Activated T-cell treated with anti-CD3 and anti-CD28 coated beads for 1 hour (primary cell): ENCODE measurements at places on chromosomes 4 and X.

DNA sequence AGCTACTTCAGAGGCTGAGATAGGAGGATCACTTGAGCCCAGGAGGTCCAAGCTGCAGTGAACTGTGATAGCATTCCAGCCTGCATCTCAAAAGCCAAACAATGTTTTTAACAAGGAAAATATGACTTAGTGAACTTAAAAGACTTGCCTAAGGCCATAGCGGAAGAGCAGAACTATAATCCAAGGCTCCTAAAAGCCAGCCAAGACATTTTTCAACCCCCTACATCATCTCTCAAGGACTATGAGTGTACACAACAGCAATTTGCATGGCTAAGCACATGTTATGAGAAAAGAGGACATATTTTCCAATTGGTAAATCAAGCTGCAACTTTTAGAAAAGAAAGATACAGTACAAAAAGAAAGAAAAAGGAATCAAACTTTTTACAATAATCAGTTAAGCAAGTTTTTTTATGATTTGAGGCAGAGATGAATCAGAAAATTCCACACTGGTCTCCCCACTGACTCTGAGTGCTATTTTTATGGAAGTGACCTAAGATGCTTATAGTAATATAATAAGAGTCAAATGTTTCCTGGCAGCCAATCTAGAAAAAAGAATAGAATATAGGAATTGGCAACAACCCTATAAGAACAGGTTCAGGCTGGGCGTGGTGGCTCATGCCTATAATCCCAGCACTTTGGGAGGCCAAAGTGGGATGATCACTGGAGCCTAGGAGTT, 9.8 kb upstream of the ACOT9 start:
- DNase-seq, result no peak

DNA sequence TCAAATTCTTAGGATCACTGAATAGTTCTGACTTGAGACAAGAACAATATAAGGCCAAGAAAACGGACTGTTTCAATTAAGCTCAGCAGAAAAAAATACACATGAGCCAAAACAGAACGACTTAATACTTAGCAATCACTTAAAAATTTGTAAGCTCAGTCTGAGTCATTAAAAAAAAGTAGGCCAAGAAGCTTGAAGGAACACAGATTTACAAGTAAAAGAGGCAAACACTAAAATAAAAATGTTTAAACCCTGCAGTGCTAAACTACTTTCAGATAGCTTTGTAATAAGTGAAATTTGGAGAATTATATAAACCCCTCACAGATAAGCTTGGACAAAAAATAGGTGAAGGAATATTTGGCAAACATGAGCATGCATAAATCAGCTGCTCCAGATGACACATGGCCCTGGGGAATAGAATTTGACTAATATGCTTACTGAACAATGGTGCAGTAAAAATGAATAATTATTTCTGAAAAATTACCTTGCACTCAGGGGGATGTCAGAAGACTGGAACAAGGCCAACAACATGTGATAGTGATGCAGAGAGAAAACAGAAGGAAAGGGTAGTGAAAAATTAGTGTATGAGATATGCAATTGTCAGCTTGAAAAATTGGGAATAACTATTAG, 49.6 kb downstream of the LNX1 start:
- no peak for DNase-seq

- DNase-seq, result no peak
Measured at GRCh38 chr4:159435561-159436023, 332.7 kb downstream of the RAPGEF2 start.

DNA sequence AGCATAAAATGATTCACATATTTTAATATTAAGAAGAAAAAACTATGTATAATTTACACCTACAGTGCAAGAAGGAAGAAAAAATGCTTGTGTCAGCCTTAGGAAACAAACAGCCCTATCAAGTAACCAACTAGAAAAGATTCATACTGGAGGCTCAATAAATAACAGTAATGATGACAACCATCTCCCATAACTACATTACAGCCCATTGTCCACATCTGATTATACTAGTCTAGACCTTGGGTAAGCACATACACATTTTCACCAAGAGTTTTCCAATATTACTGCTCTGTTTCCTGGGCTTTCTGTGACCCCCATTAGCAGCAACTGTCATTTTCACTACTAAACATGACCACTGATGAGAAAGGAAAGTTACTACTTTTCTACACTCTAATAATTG, 169.7 kb downstream of the MAB21L2 start:
- no peak for DNase-seq

- no peak for DNase-seq
Measured at GRCh38 chr4:7206385-7206784, 14.0 kb downstream of the SORCS2 start.

DNA sequence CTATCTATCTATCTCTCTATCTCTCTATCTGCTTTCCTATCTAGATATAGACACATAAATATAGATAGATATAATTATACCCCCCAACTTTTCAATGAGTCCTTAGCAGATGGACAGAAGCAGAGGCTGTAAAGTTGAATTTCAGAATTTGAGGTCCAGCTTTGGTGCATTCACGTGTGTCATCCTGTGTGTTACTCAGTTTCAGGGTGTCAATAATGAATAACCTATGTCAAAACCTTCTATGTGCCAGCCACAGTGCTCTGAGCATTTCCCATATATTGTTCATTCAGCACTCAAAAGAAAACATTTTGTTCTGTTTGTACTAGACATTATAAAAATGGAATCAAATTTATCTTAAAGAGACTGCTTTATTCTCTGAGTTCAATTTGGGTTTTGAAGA, 310.0 kb downstream of the ARHGAP24 start:
- DNase-seq, result no peak

- DNase-seq, result no peak
Measured at GRCh38 chrX:39755143-39756032, 342.4 kb downstream of the BCOR start.

GRCh38 chr4:106329041-106329618, 12.8 kb downstream of the AIMP1 start:
- no peak for DNase-seq

DNA sequence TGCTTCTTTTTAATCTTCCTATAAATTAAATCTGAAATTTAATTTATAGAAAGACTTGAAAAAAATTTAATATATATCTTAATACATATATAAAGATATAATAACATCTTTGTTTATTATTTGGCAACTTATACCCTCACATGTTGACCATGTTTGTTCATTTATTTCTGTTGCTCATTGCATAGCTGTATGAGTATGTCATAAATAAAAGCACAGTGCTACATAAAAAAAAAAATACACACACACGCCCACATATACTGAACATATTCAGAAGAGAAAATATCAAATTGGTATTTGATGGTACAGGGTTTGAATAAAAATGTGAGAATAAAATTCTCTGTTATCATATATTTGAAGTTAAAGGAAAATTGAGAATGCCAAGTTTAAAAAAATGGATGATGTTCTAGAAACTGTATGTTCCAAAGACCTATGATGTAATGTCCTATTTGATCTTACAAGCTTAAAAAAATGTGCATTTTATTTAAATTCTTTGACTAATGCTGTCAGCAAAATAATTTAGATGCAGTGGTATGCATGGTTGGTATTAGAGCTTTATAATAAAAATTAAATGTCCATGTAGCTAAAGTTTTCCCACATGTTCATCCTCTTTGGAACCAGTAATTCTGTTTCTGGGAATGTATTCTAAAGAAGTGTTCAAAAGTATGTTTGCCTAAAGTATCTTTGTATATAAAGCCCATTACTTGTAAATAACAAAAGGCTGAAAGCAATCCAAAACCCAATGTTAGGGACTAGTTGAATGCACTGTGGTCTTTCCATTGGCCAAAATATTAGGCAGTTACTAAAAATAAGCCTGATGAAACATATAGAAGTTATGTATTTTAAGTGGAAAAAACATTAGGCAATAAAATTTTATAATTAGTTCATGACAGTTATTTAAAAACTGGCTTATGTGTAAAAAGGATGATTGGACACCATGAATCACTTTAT, 12.9 kb downstream of the TMEM184C start:
- DNase-seq, result no peak

DNA sequence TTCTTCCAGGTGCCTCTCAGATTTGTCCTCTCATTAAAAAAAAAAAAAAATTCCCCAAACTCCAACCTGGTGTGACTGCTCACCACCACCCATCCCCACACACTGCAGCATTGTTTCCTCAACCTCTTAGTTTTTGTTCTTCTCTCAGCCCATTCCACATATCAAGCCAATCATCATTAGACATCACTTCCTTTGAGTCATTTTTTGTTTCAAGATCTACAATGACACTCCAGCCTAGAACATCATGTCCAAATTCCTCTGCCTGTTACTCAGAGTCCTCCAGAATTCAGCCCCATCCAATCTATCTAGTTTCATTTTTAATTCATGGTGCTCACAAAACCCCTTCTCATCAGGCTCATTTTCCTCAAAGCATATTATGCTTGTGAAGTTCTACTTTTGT, 262.5 kb upstream of the TEX13A start:
- no peak for DNase-seq

- no peak for DNase-seq
Measured at GRCh38 chr4:10417740-10418139, 39.5 kb downstream of the ZNF518B start.

- no peak for DNase-seq
Measured at GRCh38 chr4:26542991-26543390, 40.9 kb upstream of the TBC1D19 start.
